ENCODE measurements at places on chromosomes 3 and 15.

DNA sequence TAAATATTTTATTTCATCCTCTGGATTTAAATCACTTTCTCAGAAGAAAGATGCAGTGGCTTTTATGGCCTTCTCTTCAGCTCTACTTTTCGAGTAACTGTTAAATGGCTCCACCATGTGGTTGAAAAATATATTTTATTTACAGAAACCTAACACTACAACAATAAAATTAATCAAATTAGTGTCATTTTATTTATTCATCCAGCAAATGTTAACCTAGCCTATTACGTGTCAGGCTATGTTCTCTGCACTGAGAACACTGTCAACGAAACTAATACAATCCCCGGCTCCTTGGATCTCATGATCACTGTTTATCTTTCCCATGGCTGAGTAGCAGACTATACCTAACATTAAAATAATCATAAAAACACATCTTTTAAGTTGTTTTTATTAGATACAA, 148.0 kb upstream of the OSTN start:
- peak; percentile 17 for DNase-seq

GRCh38 chr3:29889215-29889614, 608.3 kb downstream of the RBMS3 start:
- no peak for DNase-seq

GRCh38 chr3:15520804-15521572, 518 bp downstream of the COLQ start:
- DNase-seq: no peak

GRCh38 chr3:148366743-148367410, 330.8 kb upstream of the AGTR1 start:
- no peak for DNase-seq
